Fibroblast of villous mesenchyme (primary cell): ENCODE measurements at places on chromosomes 16 and 17. TPM values are rescaled to one million over a fixed set of nuclear protein-coding genes. Genes with fewer than 3 reads are reported as not detected.

Gene GP1BA
- not detected in 2 replicates for total RNA-seq

Gene TP53TG3C
- 0.43 TPM in 1 of 2 replicates, not detected in the other for total RNA-seq

Gene CAMTA2
- total RNA-seq: 15.1 TPM in 2 replicates

Gene BCO1
- total RNA-seq: not detected in 2 replicates

Gene KCNH4
- under 0.01 TPM in 1 of 2 replicates, not detected in the other for total RNA-seq

- DNase-seq: no peak
Observed at GRCh38 chr16:57134982-57135381, 42.6 kb downstream of the CPNE2 start.

DNA sequence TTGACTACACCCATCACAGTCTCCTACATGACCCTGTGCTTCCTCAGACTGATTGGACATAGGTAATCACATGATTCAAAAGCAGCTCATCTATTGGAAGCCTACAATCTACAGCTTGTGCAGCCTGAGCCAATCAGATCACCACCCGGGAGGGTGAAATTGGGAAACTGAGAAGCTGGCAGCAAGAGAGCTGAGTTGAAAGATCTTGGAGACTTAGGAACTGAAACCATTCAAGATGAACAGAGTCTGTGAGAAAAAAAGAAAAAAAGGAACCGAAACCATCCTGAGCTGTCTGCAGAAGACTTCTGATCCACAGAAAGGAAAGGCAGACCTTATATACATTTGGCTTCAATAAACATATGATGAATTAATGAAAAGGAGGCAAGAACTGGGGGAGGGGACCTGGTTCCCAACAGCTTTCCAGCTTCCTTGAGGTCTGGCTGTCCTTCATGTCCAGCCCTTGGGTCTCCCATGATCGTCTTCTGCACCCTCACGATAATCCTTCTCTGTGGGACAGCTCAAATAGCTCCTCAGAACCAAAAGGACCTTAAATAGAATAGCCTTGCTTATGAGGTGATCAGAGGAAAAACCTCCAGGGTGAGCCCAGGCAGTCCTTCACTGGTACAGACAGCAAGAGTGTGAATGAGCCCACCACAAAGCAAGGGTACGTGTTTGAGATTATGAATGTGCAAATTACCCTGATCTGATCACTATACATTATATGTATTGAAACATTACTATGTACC lies 32.6 kb downstream of the PLXDC1 start:
- DNase-seq: no peak

GRCh38 chr17:9862949-9863348 lies 37.2 kb downstream of the GLP2R start:
- no peak for DNase-seq

- DNase-seq: peak; percentile 49
Observed at GRCh38 chr17:35486920-35487732, 38.6 kb upstream of the SLFN13 start.

DNA sequence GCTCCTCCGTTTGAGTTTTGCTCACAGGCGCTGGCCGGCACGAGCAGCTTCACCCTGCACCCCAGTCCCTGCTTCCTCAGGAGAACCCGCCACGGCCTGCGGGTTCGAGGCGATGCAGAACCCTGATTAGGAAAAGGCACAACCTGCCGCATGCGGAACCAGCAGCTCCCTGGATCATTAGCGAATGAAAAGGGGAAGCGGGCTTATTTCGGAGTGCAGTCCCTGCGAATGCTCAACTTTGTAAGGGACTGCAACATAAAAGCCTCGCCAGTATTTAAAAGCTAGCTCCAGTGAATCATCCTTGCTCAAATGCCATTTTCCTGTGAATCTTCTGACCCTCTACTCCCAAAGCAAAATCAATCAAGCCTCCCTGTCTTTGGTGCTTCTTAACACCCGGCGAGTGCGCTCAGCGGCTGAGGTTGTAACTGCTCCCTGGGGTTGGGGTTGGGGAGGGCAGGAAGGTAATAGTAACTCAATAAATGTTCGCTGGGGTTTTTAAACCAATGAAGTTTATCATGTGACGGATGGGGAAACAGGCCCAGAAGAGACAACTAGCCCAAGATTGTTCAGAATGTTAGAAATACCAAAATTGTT lies 678 bp upstream of the AKAP10 start:
- no peak for DNase-seq

GRCh38 chr17:9339958-9340357 lies 235.7 kb downstream of the STX8 start:
- DNase-seq: no peak

- DNase-seq: no peak
Observed at GRCh38 chr16:9002042-9002441, 38.3 kb upstream of the USP7 start.

DNA sequence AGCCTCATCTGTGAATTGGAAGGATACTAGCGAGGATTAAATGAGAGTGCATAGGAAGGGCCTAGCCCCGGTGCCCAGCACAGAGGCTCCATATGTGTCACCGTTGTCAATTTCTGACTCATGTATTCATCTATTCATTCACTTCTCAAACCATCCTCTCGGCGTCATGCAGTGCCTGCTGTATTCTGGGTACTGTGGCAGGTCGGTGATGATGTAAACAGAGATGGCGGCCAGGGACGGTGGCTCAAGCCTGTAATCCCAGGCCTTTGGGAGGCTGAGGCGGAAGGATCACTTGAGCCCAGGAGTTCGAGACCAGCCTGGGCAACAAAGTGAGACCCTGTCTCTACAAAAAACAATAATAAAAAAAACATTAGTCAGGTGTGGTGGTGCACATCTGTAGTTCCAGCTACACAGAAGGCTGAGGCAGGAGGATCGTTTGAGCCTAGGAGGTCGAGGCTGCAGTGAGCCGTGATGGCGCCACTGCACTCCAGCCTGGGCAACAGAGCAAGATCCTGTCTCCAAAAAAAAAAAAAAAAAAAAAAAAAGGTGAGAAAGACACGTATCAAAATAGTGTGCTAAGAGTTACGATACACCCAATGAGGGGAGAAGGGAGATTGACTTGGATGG lies 4.3 kb upstream of the PPP1R1B start:
- DNase-seq: no peak

GRCh38 chr16:84648595-84649510 lies 542 bp downstream of the KLHL36 start:
- DNase-seq: no peak

DNA sequence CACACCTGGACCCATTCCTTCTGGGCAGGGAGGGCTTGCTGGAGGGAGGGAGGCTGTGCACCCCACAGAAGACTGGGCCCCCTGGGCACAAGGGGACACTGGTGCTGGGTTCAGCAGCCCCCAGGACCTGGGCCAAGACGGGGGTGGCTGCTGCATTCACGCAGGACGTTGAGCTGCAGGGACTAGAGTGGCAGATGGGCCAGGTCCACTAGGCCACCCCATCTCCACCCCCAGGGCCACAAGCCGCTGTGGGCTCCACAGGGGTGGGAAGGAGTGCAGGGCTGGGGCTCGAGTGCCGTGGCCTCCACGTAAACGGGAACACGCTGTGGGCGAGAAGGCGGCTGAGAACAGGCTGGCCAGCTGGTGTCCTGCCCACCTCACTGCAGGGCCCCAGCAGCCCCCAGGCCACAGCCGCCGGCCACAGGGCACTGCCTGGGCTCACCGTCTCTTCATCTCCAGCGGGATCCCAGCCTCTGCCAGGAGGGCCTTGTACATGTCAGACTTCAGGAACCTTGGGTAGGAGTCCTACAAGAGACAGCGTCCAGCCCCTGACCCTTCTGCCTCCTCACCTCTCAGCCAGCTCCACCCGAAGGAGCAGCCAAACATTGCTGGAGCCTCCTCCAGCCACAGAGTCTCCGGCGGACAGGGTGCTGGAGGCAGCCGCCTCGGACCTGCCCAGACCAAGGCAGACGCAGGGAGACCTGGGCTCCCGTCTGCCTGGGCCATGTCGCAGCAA lies 6.5 kb downstream of the RGS11 start:
- no peak for DNase-seq

DNA sequence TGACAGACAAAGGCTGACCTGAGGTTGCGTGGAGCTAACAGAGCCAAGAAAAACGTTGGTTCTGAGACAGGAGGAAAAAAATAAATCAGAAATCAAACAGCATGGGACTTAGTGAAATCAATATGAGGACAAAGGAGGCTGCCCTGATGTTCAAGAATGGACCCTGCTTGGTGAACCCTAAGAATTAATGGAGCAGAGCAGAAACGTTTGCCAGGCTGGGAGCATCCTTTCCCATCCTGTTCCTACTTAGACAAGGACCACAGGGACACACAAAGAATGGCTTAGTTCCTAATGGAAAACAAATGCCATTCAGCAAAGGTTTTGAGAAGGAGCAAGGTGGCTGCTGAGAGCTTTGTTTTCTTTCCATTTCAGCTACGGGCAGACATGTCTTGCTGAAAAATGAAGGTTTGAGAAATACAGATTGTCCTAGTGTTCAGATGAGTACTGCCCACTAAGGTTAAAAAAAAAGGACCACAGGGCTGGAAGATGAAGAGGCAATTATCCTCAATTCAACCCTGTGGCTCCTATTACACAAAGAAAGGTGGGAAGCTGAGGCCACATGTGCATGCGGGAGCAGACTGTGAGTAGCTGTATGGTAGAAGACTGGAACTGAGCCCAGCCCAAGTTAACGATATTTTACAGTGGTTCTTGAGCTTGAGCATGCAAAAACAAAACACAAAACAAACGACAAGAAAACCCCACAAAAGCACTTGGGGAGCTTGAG lies 230.1 kb downstream of the SLC39A11 start:
- DNase-seq: peak; percentile 12

DNA sequence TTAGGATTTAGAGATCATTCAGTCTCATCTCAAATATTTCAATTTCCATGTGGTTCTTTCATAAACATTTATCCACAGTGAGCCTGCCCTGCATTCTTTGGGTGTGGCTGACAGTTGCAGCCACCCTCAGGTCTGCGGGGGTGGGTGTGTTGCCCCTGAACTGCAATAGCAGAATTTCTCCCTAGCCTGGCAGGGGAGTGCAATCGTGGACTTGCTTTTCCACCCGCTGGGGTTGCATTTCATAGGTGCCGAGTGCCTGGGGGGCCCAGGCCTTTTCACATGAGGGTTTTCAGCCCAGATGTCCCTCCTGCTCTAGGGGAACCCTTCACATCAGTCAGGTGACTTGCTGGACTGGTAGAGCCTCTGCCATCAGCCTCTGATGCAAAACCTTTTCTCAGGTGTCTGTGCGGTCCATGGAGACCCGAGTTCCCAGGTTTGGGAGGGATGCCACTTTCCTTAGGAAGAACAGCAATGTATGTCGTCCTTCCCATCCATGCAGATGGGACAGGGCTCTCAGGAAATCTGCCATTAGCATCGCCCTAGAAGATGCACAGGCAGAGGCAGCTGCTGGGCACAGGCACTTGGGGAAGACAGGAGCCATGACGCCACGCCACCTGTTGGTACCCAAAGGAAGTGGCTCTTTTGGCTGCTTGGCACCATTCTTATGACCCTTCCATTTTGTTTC lies 2.4 kb upstream of the USP36 start:
- DNase-seq: peak; percentile 35

GRCh38 chr17:81735264-81736102 lies 23.4 kb downstream of the SLC25A10 start:
- peak; percentile 33 for DNase-seq
